ENCODE measurements at places on chromosomes 2 and 18.

- no peak for DNase-seq
Measured at GRCh38 chr18:11887328-11888128, 20.6 kb downstream of the MPPE1 start.

GRCh38 chr2:117360586-117360985, 453.9 kb upstream of the DDX18 start:
- DNase-seq: no peak

DNA sequence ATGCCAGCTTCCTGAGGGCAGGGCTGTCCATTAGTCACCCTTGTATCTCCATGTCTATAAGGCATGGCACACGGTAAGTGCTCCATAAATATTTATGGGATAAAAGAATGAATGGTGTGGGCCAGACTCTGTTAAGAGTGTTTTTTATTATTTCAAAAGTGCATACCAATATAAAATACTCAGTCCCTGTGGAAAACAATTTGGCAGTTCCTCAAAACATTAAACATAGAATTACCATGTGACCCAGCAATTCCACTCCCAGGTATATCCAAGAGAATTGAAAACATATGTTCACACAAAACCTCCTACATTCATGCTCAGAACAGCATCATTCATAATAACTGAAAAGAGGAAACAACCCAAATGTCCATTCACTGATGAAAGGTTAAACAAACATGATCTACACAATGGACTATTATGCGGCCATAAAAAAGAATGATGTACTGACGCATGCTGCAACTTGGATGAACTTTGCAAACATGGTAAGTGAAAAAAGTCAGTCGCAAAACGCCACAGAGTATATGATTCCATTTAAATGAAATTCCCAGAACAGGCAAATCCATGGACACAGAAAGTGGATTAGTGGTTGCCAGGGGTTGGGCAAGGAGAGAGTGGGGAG, 69.1 kb upstream of the TCF7L1 start:
- DNase-seq: no peak

GRCh38 chr2:29502460-29502911, 387.3 kb downstream of the CLIP4 start:
- no peak for DNase-seq

- DNase-seq: no peak
Measured at GRCh38 chr2:238570391-238570790, 143.7 kb downstream of the ASB1 start.

- DNase-seq: no peak
Measured at GRCh38 chr2:241324775-241325174, 9.1 kb downstream of the SEPTIN2 start.

DNA sequence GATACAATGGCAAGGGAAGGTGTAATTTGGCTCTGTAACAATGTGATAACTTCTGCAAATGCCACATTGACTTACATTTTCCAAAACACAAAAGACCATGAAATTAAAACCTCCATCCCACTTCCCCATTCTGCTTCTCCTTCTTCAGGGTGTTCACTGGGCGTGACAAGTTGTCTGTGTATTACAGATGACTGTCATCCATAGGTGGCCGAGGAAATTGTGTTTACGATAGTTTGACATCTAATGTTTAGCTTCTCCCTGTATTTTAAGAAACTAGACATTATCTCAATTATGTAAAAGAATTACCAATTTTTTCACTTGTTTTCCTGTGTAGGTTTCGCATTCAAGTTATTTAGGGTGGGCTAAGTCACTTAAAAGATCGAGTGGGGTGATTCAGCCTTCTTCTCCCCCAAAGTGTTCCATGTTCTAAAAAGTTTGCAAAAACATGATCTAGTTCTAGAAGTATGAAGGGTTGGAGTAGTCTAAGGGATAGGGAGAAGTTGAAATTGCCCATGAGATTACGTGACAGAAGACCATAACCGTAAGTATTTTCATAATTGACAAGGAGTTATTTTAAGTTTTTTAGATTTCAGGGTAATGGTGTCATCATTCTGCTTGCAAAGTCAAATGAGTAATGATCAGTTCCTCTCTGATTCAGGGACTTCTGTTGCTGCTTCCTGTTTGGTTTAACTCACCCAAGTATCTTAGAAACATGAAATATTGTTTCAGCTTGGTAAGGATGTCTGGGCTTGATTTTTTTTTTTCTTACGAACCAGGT, 25.2 kb upstream of the CYTIP start:
- DNase-seq: no peak

DNA sequence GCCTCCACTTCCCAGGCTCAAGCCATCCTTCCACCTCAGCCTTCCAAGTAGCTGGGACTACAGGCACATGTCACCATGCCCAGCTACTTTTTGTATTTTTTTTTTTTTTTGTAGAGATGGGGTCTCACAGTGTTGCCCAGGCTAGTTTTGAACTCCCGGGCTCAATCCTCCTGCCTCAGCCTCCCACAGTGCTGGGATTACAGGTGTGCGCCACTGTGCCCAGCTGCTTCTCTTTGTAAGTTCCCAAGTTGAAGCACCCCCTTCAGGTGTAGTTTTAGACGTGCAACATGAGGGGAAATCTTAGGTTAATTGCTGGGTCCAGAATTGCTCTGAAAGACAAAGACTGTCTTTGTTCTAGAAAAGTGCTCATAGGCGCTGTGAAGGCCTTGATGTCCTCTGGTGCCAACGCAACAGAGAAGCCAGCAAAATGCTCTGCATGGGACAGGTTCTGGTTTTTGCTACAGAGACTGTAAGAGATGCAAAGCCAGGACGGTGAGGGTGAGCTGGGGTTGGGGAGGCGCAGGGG, 46.6 kb downstream of the RRM2 start:
- no peak for DNase-seq

- DNase-seq: no peak
Measured at GRCh38 chr2:214542295-214542694, 131.4 kb downstream of the VWC2L start.

- DNase-seq: no peak
Measured at GRCh38 chr18:64082054-64082453, 66.8 kb downstream of the LINC00305 start.

GRCh38 chr2:55875434-55876135, 48.0 kb downstream of the EFEMP1 start:
- DNase-seq: no peak

DNA sequence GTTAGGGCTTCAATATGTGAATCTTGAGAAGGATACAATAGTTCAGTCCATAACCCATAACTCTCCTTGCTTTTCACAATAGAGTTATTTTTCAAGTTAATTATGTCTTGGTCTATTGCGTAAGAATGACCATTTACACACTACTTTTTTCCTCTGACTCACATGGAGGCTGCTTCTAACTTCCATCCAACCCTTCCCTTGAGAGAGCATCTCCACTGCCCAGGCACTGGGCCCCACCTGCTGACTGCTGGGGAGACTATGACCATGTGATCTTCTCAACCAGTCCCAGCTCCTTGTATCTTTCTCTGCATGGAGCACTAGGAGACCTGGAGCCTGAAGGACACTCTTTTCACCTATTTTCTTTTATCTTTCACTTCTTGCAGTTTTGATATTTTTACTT, 251.5 kb downstream of the GPD2 start:
- no peak for DNase-seq

DNA sequence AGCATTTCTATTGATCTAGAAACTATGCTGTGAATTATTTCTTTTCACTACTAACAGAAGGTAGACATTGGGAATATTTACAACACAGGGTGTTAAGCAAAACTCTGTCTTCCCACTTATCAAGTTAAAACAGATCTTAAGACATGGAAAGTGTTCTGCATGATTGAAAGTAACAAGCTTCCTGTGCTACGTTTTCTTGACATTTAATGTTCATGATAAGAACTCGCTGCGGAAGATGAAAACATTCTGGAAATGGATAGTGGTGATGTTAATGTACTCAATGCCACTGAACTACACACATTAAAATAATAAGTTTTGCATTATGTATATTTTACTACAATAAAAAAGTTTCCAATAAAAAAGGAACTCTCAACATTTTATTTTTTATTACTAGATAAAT, 74.4 kb upstream of the SCN7A start:
- no peak for DNase-seq

DNA sequence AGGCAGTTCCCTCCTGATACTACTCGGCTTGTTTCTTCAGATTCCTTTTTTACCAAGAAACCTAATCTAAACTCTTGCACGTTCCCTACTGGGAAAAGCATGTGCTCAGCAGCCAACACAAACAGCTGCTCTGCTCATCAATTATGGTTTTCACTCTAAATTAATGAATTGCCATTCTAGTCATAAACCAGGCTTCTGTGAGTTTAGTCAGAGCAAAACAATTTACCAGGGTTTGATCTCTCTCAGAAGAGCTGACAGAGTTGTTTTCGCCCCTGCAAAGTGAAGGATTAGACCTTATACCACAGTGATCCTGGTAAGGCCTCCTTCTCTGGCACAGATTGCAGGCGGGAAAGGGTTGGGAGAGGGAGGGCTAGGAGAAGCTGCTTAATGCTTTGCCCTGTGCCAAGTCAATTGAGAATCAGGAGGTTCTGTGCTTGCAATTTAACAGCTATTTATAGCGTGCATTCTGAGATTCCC, 57.2 kb downstream of the REEP1 start:
- DNase-seq: no peak

DNA sequence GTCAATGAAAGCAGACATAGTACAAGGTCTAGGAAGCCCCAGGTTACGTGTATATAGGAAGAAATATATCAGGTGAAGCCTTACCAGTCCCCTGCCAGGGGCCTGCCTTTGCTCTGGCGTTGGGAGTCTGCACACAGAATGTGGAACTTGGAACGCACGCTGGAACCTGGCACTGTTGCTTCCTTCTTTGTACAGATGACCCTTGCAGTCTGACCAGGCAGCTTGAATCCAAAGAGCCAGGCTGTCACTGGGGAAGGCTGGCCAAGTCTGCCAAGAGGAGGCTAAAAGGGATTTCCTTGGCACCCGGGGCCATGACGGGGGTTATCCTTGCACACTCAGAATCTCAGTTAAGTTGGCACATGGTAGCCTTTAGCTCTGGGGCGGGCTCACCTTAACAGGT, 39.5 kb downstream of the TMEM247 start:
- DNase-seq: no peak

- DNase-seq: no peak
Measured at GRCh38 chr18:41410006-41410405, 545.0 kb upstream of the PIK3C3 start.

DNA sequence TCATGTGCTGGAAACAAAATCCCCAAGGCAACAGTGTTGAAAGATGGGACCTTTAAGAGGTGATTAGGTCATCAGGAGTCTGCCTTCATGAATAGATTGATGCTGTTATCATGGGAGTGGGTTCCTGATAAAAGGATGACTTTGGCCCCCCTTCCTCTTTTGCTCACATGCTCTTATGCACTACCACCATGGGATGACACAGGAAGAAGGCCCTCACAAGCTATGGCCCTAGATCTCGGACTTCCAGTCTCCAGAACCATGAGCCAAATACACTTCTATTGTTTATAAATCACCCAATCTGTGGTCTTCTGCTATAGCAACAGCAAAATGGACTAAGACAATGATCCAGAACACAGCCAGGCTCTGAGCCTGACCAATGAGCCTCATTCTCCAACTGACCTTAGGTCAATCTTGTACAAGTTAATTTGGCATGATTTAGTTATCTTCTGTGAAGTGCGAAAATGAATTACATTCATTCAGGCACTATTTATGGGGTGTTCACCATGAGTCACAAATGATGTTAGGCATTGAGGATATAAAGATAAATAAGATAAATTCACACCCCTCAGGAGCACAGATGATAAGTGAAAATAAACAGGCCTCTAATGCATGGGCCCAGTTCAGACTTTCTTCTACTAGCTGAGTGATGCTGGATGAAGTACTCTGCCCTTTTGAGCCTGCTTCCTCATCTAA, 37.7 kb upstream of the NT5C1B start:
- DNase-seq: no peak

GRCh38 chr2:10159086-10159485, 36.5 kb downstream of the RRM2 start:
- no peak for DNase-seq

DNA sequence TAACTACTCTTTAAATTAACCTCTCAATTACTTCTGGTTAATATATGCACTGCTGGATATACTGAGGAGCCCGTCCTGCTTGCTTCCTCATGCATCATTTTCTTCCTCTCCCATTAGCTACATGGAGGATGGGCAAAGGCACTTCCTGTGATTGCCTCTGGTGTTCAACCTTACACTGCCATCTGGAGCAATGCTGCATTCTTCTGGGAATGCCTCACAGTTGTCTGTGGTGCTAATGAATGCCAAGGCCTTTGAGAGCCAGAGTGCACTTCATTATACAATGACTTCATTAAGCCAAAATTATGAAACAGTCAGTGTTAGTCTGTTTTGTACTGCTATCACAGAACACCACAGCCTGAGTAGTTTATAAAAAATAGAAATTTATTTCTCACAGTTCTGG, 134.8 kb upstream of the DOCK10 start:
- no peak for DNase-seq

DNA sequence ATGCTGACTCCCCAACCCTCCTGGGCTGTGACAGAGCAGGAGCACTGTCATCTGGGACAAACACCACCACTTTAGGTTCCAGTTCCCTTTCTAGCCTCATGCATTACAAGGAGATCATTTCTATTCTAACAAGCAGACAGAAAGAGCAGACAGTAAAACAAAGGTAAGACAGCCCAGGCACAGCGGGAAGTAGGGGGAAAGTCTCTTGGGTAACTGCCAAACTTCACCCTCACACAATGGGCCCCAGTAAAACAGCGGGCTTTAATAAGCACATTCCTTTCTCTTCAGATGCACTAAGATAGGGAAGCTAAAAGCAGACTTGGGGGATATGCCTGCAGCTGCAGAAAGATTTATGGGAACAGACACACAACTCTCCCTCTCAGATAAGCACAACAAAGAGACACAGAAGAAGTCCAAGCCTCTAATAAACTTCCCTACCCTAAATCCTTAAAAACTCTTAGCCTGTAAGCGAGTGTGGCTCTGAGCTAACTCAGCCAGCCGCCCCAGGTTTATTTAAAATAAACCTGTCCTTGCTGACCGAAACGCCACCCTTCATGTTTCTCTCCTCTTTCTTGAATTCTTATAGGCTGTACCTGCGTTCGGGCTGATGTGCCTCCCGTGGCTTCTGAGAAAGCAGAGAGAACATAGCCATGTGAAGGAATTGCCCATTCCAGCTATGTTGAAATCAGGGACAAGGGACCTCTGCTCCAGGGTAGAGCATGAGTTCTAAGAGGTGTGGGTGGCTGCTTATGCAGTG, 726.8 kb upstream of the DDX18 start:
- DNase-seq: peak; percentile 20

GRCh38 chr2:98252038-98252773, 94.0 kb upstream of the CNGA3 start:
- DNase-seq: no peak

DNA sequence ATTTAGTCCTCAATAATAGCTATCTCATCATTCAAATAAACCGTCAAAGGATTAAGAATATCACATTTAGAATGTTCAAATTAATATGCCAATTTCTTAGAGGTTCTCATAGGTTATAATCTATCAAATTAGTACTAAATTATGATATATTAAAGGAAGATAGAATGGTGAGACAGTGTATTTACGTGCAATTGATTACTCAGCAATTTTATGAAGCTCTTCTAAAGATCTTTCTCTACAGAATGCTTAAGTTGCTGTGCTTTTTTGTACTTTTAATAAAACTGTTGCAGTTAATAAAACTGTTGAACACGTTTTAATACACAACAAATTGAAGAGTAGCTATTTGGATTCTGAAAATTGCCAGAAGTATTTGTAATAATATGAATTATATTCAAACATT, 39.0 kb downstream of the RELCH start:
- no peak for DNase-seq

GRCh38 chr2:79723830-79724229, 211.0 kb downstream of the CTNNA2 start:
- no peak for DNase-seq
